ENCODE measurements at places on chromosomes 13 and 19.

DNA sequence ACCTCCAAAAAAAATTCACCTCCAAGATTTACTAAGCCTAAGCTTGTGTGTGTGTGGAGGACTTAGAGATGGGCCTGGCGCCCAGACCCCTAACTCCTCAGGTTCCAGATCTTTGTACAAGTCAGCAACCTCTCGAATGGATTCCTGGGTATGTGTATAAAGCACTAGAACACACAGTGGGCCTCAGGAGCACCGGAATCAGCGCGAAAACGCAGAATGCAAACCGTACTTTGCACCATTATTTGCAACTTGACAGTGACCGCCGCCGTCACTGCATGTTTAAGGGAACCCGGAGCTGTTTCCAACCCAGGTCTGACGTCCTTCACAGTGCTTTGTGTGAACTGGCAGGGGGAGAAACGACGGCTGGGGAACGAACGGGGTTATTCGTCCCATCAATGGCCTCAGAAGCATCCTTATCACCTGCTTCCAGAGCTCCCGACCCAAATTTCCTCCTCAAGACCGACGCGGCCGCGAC lies 688 bp downstream of the ZNF606 start:
- DNase-seq, result no peak

DNA sequence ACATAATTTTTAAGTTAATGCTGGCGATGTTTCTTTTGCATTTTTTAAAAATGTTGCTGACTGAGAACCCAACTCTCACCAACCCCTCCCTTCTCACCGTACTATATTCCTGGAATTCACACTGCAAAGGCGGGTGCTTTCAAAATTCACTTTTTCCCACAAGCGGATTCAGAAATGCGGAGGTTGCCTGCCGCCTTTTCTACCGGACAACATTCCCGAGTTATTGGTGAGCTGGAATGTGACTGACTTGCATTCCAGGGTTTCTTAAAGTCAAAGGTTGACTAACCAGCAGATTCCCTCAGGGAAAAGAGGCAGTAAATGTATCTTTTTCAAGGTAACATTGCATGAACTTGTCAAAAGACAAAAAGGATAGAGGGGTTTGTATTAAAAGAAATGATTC lies 113.3 kb downstream of the RAB20 start:
- DNase-seq, result no peak

DNA sequence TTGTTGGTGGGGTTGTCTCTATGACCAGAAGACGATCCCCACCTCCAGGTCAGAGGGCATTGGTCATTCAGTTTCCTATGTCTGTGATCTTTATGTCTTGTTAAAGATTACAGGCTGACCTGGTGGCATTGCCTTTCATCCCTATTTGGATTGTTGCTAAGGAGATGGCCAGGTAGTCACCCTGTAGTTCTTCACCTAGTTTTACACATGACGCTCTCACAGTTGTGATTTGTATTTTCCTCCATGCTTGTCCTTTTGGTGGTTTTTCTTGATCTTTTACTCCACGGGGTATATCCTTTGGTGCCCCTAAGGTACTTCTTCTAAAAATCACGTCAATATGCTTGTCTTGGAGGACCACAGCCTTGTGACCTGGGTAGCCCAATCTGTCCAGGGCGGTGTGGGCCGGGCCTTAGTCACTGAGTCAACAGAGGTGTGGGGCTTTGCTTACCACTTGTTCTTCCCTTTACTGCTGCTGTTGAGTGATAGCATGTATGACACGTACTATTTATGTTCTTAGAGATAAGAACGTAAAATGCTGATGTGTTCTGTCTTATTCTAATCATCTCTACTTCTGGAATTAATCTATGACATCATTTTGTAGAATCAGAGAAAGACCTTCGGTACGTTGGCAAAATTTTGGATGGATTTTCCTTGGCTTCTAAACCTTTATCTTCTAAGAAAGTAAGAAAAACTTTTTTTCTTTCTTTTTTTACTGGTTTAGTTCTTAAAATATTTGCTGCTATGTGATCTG lies 20.1 kb downstream of the GPATCH1 start:
- no peak for DNase-seq

- DNase-seq, result no peak
Observed at GRCh38 chr13:41502673-41503072, 45.3 kb downstream of the RGCC start.

DNA sequence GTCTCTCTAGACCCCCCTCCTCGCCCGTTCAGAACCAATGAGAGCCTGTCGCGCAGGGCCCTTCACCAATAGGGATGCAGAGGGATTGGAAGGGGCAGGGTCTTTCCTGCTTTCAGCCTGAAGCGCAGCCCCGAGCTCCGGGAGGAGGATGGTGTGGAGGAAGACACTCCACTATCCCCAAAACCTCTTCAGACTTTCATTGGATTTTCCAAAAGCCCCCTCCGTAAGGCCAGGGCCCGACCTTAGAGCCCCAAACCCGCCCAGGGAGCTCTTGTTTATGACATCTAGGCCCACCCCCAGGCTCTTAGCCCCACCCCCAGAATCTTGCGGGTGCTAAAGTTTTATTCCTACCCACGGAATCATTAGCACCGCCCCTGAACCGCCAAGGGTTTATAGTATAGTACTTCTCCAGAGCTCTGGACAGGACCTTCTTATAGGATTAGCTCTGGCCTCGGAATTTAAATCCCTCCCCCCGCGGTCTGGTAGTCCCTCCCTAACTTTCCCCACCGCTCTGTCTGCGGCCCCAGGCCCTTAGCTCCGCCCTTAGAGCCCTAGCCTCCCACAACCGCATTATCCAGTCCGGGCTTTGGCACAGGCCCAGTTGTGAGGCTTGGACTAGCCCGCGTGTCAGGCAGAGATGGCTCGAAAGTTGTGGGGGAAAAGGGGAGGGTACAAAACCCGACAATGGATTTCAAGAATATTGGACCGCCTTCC lies 6.6 kb upstream of the EML2 start:
- DNase-seq, result peak; percentile 72

DNA sequence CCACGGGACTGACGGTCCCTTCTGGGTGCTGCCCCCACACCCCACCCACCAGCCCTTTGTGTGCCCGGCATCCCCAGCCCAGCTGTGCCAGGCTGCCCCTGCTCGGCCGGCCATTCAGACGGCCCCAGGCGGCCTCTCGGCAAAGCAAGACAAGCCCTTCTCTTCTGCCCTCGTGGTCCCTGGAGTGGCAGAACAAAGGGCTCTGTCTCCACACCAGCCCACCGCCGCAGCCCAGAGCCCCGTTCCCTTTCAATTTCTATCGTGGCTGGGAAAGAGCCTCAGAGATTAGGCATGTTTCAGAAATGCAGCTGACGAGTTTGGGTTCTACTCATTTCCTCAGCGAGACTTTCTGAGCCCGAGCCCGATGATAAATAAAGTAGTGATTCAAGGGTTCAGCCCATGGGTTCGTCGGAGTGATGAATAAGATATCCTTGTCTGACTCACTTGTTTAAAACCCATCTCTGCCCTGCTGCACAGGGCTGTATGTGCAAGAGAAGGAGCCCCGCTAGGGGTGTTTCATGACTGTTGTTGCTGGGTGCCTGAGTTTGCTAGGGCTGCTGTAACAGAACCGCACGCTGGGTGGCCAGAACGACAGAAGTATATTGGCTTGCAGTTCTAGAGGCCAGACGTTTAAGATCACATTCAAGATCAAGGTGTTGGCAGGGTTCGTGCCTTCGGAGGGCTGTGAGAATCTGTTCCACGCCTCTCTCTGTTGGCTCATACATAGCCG lies 4.3 kb downstream of the MYO9B start:
- peak; percentile 62 for DNase-seq

- peak; percentile 39 for DNase-seq
Observed at GRCh38 chr19:45607071-45608029, 5.3 kb upstream of the GPR4 start.

DNA sequence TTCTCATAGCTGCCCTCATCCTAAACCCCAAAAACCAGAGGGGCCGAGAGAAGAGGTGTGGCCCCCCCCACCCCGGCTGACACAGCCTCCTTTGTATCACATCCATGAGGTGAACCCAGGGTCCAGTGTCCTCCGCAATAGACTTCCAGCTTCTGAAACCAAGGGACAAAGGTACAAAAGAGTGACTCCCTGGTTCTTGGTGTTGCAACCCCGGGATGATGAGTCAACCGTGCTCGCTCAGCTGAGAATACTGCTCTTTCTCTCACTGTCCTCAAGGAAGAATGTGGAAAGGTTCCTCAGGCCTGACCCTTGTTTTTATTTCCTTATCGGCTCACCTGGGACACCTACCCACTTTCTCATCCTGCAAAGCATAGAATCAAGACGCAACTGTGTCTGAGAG lies 5.5 kb downstream of the SLC15A1 start:
- DNase-seq, result no peak

DNA sequence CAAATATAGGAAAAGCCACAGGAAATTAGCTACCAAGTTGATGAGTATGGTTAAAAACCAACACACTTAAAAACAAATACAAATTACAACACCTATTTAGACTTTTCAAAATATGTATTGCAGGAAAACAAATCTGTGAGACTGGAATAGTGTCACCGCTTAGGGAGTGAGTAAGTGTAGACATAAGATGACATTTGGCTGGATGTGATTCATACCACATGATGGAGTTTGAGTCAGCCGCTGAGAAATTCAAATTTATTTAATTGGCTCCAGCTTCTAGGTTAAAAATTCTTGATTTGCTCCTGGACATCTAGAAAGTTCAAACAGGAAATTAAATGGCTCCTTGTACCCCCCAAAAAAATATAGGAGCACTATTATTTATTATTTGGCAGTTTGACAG lies 531.7 kb downstream of the SLITRK1 start:
- DNase-seq, result no peak

DNA sequence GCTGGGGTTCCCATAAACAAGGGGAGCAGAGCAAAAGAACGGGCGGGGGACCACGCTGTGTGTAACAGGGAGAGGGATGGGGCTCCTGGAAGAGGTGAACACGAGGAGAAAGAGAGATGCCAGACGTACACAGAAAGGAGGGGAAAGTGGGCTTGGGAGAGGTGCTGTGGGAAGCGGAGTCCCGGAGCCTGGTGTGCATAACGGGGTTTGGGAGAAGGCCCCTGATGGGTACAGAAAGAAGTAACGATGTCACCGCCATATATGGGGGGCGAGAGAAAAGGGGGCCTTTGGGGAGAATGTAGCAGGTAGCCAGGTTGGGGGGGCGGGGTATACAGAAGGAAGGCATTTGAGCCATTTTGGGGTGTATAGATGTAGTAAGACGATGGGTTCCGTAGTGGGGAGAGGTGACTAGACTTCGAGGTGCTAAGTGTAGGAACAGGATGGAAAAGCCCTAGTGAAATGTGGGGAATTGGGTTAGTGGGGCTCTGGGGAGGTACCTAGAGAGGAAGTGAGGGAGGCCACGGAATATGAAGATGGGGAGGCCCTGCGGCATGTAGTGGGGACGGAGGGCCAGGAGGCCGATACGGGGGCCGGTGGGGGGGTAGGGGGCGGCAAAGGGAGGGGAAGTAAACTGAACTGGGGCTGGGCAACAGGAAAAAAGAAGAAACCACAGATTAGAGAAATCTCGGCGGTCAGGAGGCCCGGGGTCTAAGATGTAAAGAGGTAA lies 787 bp downstream of the ZNF580 start:
- peak; percentile 37 for DNase-seq

DNA sequence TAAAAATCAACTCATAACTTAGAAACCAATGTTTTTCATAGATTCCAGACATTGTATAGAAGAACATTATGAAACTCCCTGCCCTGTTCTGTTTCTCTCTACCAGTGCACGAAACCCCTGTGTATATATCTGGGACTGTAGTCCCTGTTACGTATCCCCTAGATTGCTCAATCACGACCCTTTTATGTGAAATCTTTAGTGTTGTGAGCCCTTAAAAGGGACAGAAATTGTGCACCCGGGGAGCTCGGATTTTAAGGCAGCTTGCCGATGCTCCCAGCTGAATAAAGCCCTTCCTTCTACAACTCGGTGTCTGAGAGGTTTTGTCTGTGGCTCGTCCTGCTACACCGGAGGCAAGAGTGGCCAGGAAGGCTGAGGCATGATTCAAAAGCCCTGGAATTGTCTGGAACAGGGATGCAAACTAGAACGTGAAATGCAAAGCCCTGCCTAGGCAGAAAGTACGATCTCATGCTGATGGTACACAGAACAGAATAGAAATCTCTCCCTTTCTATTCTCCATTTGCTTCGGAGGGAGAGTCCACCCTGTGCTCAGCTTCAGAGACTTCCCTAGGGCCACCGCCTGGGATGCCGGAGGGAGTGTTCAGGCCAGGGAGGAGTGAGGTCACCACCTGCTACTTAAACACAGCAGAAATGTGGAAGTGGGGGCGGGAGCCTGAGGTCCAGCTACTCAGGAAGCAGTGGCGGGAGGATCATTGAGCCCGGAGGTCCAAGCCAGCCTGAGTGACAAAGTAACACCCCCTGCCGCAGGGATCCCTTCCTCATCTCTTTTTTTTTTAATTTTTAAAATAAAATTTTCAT lies 758 bp upstream of the ZNF888 start:
- DNase-seq, result no peak

DNA sequence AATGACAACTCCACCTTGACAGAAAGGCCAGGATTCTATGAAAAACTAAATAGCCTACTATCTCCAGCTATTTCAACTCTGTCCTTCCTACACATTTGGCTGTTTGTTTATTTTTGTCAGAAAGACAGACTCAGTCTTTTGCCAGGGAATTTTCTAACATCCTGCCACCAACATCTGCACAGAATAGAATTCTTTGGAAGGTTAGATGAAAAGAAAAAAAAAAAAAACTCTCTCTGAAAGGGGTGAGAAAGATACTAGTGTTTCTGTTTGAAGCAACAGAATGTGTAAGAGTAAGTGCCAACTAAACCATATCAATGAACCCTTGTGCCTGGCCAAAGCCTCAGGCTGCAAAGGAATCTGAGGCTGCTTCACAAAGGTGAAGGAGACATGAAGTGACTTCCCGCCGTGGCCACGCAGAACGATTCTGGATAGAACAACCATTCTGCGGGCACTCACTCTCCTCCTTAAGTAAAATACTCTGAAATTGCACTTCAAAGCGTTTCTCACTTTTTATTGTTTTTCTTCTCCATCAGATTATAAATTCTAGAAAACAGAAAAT lies 498.2 kb downstream of the IRS2 start:
- no peak for DNase-seq

- no peak for DNase-seq
Observed at GRCh38 chr13:27309967-27310598, 39.5 kb downstream of the RASL11A start.

DNA sequence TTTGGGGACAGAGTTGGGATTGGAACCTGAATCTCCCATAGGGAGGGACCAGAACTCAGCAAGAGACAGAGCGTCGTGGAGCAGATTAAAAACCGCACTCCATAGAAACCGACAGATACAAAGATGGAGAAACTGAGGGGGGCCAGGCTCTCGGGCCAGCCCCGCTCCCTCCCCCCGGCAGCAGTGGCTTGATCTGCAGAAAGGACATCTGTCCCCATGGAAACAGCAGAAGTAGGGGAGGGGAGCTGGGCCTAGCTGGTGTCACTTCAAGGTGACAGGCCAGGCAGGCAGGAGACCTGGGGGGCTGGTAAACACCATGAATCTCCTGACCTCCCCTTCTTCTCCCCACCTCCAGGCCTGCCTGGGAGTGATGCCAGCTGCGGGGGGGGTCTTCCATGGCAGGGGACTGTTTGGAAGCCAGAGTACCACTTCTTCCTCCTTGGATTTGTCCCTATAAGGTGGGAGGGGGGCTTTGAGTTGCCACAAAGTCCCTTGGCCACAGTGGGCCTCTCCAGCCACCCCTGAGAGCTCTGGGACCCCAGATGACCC lies 10.9 kb downstream of the TMIGD2 start:
- no peak for DNase-seq

Measured in stimulated activated CD4-positive, alpha-beta T cell treated with anti-CD3 and anti-CD28 coated beads, Interleukin-12 subunit alpha, Interleukin-12 subunit beta, amount 100 ng/mL, for 4 hours (primary cell).